ENCODE measurements at places on chromosomes 11 and 22.

GRCh38 chr11:117495357-117495756 is 167.7 kb downstream of the CEP164 start:
- DNase-seq: no peak

DNA sequence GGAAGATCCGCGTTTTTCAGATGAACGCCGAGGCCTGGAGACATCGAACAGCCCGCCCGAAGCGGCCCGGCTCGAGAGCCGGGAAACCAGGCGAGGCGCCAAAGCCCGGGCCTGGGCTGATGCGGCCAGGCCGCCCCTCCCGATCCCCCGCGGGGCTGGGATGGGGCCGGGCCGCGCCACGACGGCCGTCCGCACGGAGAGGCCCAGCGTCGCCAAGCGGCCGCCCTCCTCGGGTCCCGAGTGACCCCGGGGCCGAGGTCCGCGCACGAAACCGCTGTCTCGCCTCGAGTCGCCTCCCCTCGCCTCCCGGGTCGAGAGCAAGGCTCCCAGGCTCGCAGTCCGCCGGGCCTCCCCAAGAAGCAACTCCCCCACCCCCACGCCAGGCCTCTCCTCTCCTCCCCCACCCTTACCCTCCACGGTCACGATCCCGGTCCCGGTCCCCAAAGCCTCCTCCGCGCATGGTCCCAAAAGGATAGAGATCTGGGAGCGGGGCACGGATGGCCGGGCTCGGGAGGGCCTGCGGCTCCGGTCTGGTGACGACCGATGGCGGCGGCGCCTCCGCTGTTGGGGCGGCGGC is 482 bp downstream of the DDX17 start:
- peak; percentile 30 for DNase-seq

DNA sequence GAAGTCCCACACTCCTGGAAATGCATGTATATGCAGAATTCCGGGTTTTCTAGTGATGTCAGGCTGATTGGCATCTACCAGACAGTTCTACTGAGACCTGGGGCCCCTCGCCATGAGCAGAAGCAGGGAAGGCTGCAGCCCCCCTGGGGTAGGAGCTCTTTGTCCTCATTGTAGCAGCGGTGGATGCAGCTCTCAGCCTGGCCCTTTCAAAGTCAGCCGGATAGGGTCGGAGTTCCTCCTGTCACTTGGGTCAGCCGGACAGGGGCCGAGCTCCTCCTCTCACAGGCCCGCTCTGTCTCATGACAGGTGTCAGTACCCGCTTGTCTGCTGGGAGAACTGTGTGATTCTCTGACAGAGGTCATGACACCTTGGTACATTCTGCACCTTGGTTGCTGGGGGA is 30.0 kb downstream of the MRGPRD start:
- no peak for DNase-seq

DNA sequence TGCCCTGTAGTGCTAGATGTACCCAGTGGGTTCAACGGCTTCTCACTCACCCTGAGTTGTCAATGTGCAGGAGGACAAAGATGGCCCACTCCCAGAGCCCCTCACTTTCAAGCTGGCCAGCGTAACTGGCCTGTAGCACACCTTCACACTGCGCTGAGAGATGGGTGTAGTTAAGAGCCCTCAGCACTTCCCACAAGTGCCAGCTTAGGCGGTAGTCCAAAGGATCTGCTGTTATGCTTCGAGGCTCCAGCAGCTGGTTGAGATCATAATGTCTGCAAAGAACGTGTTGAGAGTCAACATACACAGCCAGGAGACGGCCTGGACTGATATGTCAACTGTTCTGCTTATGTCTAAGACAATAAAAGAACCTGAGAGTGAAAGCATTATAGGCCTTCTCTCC is 14.7 kb upstream of the CHRNA10 start:
- peak; percentile 10 for DNase-seq

GRCh38 chr11:35257281-35257680 is 118.3 kb downstream of the CD44 start:
- DNase-seq: no peak

Measured in NCI-H510A (cell line).